Stimulated activated CD8-positive, alpha-beta memory T cell treated with anti-CD3 and anti-CD28 coated beads, Interleukin-4, amount 100 ng/mL, for 4 hours (primary cell): ENCODE measurements at places on chromosomes 2 and 18.

DNA sequence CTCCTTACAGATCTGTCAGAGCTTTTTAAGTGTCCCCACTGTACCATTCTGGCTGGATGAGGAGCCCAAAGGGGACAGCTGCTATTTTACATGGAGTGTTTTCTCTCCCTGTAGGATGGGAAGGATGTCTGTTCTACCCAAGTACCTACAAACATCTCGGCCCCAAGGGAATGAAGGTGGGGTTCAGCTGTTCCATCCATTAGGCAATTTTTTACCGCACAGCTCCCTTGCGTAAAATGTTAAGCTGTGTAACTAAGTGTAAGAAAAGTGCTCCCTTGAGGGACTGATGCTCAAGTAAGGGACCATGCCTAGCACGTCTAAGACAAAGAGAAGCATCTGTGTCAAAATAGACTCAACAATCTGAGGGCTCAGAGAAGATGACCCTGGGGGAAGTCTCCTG, 180.3 kb downstream of the MYO5B start:
- no peak for DNase-seq

- DNase-seq: no peak
These were observed 678 bp upstream of the UBE2E3 start for GRCh38 chr2:180979749-180980105.

GRCh38 chr2:209936106-209936666, 66.3 kb upstream of the RPE start:
- DNase-seq: no peak

DNA sequence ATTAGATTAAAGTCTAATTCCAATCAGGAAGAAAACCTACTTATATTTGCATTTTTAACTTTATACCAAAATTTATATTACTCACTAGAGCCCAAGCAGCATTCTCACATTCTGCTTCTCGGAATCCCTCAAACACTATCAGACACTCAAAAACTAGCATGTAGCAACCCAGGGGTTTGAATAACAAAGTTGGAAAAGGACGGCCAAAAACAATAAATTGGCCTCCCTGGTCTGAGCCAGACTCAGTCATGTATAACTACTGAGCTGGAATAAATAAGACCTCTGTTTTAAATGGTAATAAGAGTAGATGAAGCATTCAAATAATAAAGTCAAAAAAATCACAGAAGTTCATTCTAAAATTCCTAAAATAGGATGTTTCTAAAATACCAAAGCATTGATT, 290.9 kb downstream of the IRS1 start:
- DNase-seq: no peak

DNA sequence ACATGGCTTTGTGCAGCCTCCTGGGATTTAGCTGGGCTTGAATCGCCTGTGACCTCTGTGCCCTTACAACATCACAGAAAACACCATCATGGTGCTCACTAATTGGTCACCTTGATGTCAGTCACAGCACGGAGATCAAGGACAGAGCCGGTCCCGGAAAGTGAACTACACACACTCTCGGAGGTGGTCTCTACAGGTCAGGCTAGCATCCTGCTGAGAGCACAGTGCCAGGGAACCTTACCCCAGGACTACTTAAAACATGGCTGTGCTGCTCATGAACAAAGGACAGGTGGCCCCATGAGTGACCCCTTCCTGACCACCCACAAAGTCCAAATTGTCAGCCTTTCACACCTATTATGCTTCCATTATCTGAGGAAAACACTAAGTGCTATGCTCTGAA, 1782.1 kb upstream of the CELF4 start:
- DNase-seq: no peak

- DNase-seq: no peak
These were observed 78.4 kb upstream of the SERTAD2 start for GRCh38 chr2:64732146-64732545.

DNA sequence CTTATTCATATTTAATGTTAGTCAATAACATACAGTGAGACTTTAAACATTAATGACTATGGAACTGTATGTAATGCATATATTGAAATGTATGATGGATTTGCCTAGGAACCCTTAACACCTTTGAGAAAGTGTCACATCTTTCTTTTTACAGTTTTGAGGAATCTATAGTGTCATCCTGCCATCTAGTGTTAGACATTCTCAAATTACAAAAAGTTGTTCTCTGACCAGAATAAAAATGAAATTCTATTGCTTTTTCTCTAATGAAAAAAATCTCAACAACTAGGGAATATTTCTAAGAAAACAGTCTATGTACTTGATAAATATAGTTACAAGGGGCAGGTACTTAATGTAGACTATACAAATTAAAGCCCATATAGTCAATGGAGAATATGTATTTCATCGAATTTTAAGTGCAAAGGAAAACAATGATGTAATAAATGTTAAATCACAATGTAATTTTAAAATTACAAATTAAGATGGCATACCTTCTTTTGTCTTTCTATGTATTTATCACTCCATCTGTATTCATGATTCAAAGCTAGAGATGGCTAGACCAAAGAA, 5.1 kb upstream of the CALCRL start:
- no peak for DNase-seq

DNA sequence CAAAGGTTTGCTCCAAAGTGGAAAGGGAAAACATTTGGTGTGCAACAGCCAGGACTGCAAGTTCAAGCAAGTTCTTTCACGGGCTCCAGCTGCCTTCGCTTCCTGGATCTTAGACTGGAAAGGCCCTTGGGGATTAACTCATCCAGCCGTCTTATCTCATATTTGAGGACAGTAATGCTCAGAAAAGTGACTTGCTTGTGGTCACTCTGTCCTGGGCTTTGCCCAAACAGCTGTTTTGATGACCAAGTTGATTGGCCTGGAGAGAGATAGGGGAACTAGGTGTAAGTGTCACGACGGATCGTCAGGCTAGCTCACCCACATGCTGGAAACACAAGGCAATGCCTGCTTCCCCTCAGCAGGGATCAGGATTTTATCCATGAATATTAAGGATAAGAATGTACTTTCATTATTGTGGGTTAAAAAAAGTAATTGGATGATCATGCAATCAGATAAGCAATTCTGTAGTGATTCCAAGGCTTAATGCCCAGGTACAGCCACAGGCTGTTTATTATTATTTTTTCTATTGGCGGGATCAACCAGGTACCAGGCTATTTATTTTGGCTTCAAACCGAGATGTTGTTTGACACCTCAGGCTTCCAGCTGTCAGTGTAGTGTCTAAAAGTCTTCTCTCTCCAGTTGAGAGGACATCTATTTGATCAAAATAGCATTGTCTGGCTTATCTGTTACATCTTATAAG, 162.5 kb upstream of the EPAS1 start:
- DNase-seq: no peak

- no peak for DNase-seq
These were observed 1.7 kb upstream of the RFTN2 start for GRCh38 chr2:197677056-197677455.
